ENCODE measurements at places on chromosomes 1 and 21.

DNA sequence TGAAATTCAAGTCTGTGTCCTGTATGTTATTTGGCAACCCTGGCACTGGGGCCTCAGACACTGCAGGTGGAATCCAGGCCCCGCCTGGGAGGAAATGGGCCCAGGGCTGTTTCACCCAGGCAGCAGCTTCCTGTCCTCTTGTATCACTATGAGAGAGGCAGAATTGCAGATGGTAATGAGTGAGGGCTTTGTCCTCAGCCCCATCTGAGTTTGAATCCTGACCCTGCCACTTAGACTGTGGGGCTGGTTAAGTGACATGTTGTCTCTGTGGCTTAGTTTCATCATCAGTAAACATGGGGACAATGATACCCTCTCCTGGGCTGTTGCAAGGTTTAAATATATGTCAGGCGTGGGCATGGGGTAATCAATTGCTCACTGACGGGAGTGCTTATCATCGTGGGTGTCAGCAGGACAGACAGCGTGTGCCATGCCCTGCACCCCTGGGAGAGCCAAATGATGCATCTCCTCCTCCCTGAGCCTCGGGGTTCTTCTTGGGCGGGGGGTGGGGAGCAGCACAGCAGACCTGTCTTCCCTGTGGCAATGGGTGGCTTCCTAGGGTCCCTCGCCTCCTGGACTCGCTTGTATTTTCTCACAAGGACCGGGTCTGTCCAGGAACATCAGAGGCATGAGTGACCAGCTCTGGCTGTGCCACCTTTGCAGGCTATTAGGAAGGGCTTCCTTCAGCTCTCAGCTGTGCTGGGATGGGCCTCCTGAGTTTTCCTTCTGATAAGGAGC, 42.1 kb downstream of the ARHGEF10L start:
- peak; percentile 67 for DNase-seq

DNA sequence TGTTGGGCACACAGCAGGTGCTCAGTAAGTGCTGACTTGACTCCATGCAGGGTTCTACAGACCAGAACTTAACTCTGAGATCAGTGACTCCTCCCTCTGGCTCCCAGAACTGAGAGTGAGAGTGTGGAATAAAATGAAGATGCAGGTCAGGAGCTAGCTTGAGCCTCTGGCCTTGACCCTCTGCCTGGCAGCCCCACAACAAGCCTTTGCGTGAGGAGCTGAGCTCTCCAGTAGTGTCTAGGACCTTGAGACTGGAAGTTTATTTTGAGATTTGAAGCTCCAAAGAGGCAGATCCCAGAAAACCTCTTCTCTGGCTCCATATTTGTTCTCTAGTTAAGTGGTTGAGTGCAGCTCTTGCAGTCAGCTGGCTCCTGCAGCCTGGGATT, 3.4 kb upstream of the WNT2B start:
- no peak for DNase-seq

GRCh38 chr1:181081395-181081794, 7.1 kb upstream of the IER5 start:
- peak; percentile 53 for DNase-seq

DNA sequence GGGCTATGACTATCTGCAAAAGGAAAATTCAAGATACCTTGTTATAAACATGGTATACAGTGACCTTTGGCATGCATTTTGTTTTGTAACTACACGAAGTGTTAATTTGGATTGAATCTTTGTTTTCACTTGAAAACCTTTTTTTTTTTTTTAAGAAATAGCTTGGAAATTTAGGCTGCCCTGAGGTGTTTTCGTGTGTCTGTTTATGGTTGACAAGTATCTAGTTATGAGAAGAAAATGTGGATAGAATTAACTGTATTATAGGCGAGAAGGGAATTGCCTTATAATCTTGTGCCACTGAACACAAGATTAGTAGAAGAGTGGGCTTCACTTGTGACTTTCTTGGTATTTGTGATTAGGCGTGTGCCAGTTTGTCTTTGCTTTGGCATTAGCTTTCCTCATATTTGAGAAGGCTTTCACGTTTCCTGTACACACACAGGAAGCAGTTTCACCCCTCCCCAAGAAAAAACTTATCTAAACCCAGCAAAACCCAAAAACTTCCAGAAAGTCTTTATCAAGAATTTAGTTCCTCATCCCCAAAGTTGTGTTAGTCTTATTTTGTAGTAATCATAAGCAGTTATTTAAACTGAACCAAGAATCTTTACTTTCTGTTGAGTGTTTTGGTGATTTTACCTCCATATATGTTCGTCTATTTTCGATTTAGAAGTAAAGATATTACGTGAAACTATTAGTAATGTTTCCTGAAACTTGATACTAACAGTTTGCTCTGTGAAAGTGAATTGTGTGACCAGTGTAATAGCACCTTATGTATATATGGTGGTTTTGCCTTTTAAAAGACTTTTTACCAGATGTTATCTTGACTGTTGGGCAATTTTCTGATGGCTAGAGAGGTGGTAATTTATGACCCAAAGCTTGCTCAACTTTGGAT, 3.8 kb downstream of the DYRK1A start:
- no peak for DNase-seq

- DNase-seq, result no peak
Observed at GRCh38 chr1:246765521-246765920, 41.3 kb downstream of the SCCPDH start.

GRCh38 chr21:35905963-35906345, 154.4 kb downstream of the SETD4 start:
- no peak for DNase-seq

DNA sequence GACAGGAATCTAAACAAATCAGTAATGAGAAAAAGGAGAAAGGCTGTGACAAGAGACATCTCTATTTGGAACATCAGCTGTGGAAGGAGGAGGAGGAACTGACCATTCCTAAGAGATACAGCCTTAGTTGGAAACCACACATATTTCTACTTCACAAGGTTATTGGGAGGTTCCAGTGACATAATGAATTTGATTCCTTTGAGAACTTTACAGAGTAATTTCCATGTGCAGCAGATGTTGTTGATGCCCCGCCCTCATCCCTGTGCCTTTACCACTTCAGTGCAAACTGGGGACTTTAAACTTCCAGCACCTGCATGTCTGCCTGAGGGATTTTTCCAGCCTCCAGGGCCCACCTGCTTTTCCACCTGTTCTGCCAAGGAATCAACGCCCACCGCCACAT, 9.3 kb upstream of the ST6GALNAC5 start:
- DNase-seq, result no peak

GRCh38 chr21:35945089-35945671, 115.1 kb downstream of the SETD4 start:
- no peak for DNase-seq

DNA sequence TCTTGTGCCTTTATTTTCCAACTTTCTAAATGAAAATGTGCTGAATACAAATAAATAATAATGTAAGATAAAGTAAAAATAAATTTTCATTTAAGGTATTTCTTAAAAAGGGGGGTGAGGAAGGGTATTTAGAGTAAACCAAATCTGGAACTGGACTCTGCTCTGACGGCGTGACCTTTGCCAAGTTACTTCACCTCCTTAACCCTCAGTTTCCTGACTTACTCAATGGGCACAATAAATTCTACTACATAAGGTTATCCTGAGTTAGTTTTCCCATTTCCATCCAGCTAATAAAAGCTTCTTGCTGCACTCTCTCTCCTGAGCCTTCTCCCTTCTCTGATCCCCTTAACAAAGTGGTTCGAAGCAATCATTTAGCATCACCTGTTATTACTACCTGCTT, 93.9 kb downstream of the NID1 start:
- DNase-seq, result no peak

DNA sequence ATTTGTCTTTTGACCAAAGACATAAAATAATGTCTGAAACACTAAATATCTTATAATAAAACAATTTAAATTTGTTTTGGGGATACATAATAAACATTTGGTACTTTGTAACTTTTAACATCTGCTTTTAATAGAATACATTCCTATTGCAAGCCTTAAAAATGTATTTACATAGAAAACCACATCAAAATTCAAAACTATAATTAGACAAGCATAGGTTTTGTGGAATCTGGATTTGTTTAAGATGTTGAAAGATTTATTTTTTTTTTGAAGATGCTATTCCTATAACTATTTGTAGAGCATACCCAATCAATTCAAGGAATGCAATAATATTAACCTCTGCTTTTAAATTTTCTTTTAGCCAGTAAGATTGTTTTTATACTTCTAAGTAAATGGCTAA, 125.7 kb downstream of the FMN2 start:
- DNase-seq, result no peak

DNA sequence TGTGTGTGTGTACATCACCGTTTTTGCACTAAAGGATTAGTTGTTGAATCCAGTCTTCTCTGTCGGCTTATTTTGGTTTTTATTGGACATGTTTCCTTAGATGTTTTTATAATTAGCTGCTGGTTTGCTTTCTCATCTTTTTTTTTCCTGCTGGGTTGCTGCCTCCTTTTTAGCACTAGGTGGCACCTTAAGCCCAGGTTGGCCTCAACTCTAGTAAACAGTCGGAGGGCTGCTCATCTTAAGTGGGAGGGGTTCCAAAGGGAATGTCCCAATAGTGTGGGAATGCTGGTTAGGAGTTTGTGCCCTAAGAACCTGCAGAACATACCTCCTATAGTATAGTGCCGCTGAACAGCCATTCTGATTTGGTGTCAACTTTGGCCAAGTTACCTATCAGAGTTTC, 570.1 kb upstream of the CXADR start:
- DNase-seq, result peak; percentile 1

DNA sequence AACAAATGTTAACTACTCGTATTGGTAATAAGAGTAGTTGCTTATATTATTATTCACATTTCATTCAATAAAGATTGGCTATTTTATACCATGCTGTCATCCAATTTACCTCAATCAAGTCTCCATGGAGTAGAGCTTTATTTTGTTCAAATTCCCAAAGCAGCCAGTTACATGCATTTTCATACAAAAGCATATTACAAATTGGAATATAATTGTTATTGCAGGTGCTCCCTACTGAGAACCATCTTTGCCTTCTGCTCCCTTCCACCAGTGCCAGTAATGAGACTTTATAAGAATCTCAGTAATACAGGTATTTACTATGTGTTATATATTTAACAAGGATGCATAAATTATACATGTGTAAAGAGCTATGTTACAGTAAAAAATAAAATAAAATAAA, 54.2 kb downstream of the FOXJ3 start:
- no peak for DNase-seq

GRCh38 chr1:69413129-69413528, 154.6 kb upstream of the LRRC7 start:
- no peak for DNase-seq

GRCh38 chr1:17466359-17466758, 26.9 kb upstream of the RCC2 start:
- no peak for DNase-seq

- peak; percentile 46 for DNase-seq
Observed at GRCh38 chr21:34122047-34122446, 48.7 kb downstream of the MRPS6 start.

DNA sequence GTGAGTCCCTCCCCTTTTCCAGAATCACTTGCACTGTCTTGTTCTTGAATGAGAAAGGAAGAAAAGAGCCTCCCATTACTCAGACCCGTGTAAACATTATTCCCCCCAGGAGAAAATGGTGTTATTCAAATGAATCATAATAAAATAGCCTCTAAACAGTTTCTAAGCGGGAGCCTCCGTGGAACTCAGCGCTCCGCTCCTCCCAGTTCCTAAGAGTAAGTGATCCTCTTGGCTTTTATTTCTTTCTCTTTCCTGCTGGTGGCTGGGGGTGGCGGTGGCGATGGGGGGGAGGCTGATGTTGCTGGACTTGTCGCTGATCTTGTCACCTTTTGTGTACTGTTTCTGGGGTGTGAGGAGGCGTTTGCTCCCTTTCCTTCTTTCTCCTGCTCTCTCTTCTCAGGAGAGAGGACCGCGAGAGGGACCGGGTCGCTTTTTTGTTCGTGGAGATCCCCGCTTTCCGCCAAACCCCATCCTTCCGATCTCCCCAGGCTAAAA, 781 bp downstream of the PROX1 start:
- peak; percentile 36 for DNase-seq

- no peak for DNase-seq
Observed at GRCh38 chr1:231177936-231178335, 16.1 kb downstream of the TRIM67 start.

GRCh38 chr1:30033256-30034104, 689.9 kb downstream of the MATN1 start:
- DNase-seq, result no peak

DNA sequence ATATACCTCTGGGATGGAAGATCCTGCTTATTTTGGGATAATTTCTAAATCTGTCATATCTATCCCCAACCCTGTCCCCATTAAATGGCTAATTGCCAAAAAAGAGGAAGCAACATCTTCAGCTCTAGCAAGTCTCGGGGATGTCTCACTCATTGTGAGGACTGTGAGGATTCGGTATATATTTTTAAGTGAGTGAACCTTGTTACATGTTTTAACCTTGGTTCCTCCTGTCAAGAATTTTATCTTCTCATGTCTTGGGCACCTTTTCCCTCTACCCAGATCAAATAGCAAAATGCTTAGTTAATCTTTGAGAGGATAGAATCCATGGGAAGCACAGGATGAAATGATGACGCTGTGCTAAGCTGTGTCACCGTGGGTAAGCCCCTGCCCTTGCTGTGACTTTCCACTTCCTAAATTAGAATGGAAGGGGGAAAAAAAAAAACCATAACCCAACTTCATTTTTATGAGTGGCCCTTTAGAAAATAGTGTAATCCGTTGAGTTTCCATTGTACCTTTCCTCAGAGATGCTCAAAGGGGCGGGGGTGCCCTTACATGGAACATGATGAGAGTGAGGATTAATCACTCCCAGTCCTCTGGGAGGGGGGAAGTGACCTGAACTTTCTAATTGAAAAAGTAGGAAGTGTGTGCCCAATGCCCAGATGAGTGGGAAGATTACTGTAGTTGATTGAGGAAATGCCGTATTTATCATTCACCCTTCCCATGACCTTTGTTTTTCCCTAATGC, 7.6 kb downstream of the ATP1A1 start:
- DNase-seq, result no peak

GRCh38 chr21:34974162-34974981, 74.7 kb downstream of the RUNX1 start:
- no peak for DNase-seq

GRCh38 chr1:119582801-119583200, 65.3 kb downstream of the ZNF697 start:
- DNase-seq, result peak; percentile 56

GRCh38 chr1:8424539-8425116, 106.7 kb downstream of the SLC45A1 start:
- DNase-seq, result no peak

GRCh38 chr1:47228644-47229030, 3.4 kb downstream of the TAL1 start:
- DNase-seq, result no peak

Measured in NCI-H2081 (cell line).